Stimulated activated CD4-positive, alpha-beta T cell treated with anti-CD3 and anti-CD28 coated beads, TNF-alpha, amount 100 ng/mL, for 24 hours (primary cell): ENCODE measurements at places on chromosomes 6 and 20.

- DNase-seq: no peak
These were observed 31.9 kb downstream of the DCDC2 start for GRCh38 chr6:24325978-24326377.

- DNase-seq: no peak
These were observed 12.7 kb upstream of the STK35 start for GRCh38 chr20:2088891-2089290.

GRCh38 chr6:5584078-5584482, 322.8 kb downstream of the FARS2 start:
- no peak for DNase-seq

DNA sequence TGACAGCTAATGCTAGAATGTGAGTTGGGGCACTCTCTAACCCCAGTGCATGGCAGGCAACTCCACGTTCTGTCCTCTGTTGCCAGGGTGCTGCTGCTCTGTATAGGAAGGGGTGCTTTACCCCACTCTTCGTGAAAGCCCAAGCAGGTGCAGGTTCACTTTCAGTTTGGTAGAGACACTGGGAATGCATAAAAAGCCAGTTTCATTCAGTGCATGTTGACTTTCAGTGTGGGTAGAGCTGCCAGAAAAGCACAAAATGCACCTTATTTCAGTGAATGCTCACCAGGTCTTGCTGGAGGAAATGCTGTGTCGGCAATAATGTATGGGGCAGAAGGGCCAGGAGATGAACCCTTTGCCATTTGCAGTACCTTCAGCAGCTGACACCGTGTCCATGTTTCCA, 62.1 kb upstream of the ADGRB3 start:
- no peak for DNase-seq
